ENCODE measurements at places on chromosomes 11 and 22.
A peak's percentile ranks its signal among the peaks of the same experiment; 100 is the strongest.

DNA sequence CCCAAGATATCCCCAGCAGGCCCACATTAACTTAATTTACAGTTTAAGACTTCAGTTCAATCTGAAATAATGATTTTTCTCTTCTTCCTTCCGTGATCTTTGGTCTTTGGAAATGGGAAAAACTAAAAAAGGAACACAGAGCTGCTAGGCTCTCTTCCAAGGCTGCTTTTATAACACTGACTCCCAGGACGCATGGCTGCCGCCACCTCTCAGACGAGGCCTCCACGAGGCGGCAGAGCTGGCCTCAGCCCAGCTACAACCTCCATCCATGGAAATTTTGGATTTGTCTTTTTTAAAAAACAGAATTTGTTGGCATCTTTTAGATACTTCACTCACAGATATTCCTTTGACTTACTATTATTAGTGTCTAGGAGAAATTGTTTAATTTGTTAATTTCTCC, 385.5 kb upstream of the SYN3 start:
- DNase-seq = no peak

DNA sequence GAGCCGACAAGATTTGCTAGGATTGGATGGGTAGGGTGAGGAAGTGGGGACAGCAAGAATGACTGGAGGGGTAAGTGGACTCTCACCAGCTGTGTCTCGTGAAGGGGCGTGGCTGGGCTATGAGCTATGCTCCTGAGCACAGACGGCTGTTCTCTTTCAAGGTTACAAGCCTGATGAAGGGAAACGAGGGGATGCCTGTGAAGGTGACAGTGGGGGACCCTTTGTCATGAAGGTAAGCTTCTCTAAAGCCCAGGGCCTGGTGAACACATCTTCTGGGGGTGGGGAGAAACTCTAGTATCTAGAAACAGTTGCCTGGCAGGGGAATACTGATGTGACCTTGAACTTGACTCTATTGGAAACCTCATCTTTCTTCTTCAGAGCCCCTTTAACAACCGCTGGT, 19.9 kb downstream of the F2 start:
- no peak for DNase-seq

DNA sequence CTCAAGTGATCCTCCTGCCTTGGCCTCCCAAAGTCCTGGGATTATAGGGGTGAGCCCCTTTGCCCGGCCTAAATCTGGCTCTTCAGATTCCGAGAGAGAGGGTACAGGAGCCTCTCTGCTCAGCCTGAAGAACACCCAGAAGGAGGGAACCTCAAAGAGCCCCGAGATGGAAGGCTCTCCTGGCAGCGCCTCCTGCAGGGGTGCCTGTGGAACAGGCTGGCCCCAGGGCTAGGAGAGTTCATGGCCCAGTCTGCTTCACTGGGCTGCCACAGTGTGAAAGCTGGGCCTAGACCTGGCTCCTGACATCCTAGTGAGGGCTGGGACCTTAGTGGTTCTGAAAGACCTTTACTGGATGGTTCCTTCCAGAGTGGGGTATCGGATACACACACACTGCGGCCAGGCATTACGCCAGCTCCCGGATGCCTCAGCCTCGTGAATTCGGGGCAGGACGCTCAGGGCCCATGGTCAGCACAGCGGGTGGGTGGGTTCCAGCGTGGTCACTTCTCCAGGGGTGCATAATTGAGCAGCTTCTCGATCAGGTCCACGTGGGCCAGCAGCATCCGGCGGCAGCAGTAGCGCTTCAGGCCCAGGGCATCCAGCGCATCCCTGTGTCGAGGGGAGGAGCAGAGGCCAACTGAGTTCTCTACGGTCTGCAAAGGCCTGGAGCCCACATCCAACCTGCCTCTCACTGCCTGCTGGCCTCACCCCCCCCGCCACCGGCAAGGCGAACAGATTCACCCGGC, 2.3 kb downstream of the POLR2L start:
- no peak for DNase-seq

DNA sequence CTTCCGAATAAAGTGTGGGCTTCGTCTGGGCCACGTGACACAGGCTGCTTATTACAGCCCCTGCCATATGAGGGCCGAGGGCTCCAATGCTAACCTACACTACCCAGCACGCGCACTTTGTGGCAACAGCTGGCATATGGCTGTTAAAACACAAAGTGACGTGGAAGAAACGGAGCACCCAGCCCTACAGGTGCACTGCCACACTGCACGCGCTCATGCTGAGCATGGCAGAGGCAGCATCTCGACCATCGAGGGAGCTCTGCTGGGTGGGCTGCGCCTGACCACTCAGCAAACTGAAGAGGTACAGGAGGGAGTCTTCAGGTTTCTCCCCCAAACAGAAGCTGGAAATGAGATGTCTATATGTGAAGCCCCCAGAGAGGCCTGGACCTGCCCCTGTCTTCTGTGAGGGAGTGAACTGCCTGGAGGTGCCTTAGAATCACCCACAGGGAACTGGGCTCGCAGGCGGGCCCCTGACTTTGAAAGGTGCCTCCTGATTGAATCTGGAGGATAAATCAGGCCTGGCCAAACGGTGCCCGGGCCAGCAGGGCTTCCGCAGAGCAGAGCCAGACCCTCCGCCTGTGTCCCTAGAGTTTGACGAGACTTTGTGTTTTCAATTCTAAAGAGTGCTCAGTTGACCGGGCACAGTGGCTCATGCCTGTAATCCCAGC, 18.3 kb downstream of the TSSC4 start:
- DNase-seq = no peak

GRCh38 chr11:72586321-72587090, 87.7 kb downstream of the PDE2A start:
- no peak for DNase-seq

- no peak for DNase-seq
Measured at GRCh38 chr22:47616396-47617020, 854.1 kb downstream of the TBC1D22A start.

DNA sequence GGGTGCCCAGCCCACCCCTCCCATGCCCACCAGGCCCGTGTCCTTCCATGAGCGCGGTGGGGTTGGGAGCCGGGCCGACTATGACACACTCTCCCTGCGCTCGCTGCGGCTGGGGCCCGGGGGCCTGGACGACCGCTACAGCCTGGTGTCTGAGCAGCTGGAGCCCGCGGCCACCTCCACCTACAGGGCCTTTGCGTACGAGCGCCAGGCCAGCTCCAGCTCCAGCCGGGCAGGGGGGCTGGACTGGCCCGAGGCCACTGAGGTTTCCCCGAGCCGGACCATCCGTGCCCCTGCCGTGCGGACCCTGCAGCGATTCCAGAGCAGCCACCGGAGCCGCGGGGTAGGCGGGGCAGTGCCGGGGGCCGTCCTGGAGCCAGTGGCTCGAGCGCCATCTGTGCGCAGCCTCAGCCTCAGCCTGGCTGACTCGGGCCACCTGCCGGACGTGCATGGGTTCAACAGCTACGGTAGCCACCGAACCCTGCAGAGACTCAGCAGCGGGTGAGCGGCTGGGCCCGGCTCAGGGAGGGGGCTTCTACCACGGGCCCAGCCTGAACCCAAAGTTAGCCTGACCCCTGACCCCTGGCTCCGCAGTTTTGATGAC, 3.0 kb downstream of the PKP3 start:
- no peak for DNase-seq

- no peak for DNase-seq
Measured at GRCh38 chr11:34259087-34259486, 98.7 kb downstream of the ABTB2 start.

DNA sequence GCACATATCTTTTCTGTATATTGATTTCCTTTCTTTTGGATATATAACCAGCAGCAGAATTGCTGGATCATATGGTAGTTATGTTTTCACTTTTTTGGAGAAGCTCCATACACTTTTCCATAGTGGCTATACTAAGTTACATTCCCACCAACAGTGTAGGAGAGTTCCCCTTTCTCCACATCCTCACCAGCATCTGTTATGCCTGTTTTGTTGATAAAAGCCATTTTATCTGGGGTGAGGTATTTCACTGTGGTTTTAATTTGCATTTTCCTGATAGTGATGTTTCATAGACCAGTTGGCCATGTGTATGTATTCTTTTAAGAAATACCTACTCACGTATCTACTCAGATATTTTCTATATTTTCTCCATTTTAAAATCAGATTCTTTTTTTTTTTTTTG, 419.3 kb upstream of the FAT3 start:
- DNase-seq = no peak

DNA sequence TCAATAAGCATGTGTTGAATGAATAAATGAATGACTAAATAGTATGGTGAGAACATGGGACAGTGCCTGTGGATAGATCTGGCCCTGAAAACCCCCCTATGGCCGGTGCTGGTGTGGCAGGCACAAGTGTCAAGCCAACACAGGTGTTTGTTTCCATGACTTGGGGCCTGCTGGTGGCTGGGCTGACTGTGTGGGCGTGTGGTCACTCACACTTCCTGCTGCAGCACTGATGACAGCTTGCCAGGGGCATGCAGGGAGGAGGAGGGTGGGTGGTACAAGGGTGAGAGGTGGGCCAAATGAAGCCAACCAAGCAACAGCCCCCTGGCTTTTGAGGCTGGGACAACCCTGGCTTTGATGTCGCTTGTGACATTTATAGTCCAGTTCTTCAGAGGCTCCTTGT, 30.3 kb upstream of the ABCC8 start:
- DNase-seq = no peak

DNA sequence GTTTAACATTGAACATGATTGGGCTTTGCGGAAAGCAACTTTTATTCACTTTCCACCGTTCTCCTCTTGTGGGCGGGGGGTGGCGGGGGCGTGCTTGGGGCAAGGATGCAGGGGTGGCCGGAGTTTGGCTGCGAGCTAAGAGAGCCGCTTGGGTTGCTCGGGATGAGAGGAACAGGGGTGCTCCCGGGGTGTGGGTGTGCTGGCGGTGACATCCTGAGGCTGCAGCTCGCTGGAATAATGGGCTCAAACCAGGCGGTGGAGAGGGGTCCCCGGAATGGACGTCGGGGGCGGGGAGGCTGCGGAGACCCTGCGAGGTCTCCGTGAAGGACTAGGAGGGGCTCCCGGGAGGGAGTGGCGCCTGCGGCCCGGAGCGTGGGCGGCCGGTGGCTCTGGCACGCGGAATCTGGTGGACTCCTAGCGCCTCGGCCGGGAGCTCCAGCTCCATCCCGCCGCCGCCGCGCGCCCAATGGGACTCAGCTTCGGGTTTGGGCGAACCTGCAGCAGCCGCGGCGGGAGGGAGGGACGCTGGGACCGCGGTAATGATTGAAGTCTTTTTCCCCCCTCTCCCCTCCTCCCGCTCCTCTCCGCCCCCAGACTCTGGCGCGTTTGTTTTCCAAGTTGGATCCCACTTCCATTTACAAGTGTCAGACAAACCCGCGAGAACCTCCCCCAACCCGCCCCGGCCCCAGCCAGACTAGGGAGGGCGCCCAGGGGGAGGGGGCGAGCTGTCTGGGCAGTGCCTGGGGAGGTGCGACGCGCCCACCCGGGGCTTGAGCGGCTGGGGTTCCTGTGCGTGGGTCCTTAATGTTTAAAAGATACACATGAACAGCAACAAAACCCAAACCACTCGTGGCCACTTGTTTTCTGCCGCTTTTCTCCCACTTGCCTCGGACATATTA, 2.0 kb downstream of the FAT3 start:
- peak; percentile 75 for DNase-seq

- no peak for DNase-seq
Measured at GRCh38 chr22:49153921-49154320, 673.8 kb downstream of the BRD1 start.

GRCh38 chr22:44752285-44753188, at the start of gene ARHGAP8:
Gene ARHGAP8, plus strand, starts transcription at chr22:44752575. Its CDS starts 33,953 bp downstream, at chr22:44786528.
- DNase-seq = peak; percentile 42

- no peak for DNase-seq
Measured at GRCh38 chr11:15690320-15690719, 575.6 kb downstream of the INSC start.

- DNase-seq = no peak
Measured at GRCh38 chr11:78376858-78377257, 40.8 kb downstream of the GAB2 start.

- DNase-seq = no peak
Measured at GRCh38 chr11:35321111-35321510, 98.2 kb downstream of the SLC1A2 start.

- DNase-seq = peak; percentile 11
Measured at GRCh38 chr11:27717801-27718229, 17.6 kb upstream of the BDNF start.

DNA sequence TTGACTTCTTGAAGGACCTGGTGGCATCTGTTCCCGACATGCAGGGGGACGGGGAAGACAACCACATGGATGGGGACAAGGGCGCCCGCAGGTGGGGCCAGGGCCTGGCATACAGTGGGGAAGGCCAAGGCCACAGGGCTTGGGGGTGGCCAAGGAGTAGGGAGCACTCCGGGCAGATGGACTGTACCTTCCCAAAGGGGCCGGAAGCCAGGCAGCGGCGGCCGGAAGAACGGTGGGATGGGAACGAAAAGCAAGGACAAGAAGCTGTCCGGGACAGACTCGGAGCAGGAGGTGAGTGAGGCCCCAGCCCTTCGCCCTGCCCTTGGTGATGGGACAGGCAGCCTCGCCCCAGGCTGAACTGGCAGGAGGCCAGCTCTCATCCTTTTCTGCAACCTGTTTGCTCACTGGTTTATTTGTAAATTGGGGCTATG, 1.2 kb downstream of the DRAP1 start:
- DNase-seq = no peak

- no peak for DNase-seq
Measured at GRCh38 chr11:3817181-3817800, 8.9 kb downstream of the PGAP2 start.

GRCh38 chr11:106524436-106524835, 447.0 kb downstream of the AASDHPPT start:
- DNase-seq = no peak

DNA sequence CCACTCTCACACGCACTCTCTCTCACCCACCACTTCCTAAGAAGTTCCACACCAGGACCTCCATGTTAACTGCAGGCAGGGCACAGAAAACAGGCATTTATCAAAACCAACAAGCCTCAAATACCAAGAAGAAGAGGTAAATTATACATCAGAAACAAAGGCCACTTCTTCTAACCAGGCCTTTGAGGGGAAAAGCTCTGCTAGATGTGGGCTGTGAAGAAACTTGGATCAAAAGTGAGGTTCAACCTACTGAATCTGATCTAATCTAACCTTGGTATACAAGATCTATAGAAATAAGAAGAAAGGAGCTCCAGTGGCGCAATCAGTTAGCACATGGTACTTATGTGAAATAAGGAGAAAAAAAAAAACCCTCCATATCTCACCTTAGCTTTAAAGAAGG, 91.9 kb downstream of the FAM168A start:
- DNase-seq = no peak

- DNase-seq = no peak
Measured at GRCh38 chr11:117916956-117917355, 12.2 kb downstream of the TMPRSS13 start.

GRCh38 chr22:40951795-40952605, 822 bp downstream of the RBX1 start:
- no peak for DNase-seq

All from nephron progenitor cell (in vitro differentiated cells).